ENCODE measurements at places on chromosomes 2 and 18. TPM values are rescaled to one million over a fixed set of nuclear protein-coding genes. Genes with fewer than 3 reads are reported as not detected.

DNA sequence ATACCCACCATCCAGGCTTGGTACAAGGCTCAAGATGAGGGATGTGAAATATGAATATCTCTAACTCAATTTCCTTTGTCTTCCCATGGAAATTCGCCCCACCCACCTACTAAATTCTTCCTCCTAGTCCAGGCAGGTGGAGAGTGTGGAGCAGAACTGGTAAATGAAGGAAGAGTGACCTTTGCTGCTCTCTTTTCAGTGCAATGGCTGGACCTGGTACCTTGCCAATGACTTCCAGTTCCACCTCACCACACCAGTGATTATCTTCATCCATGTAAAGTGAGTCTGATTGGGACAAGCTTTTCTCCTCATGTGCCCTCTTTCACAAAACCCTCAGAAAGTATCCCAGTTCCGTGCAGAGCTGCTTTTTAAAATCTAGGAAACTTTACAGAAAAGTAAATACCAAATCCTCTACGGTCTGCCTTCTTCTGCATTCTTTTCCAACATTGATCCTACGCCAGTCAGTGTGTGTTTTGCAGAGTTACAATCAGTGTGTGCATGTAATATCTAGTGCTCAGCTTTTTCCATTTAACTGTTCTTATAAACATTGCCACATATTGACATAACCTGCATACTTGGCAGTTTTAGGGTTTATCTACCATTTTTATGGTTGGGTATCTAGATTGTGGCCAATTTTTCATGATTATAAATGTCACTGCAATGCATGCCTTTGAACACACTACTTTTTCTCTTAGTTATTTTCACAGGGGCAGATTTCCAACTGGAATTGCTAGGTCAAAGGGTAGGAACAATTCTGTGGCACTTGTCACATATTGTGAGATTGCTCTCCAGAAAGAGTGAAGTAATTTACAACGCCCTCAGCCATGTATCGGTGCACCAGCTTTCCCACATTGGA is 86.5 kb upstream of the SEC11C start:
- no peak for DNase-seq

GRCh38 chr2:164495491-164496223 is 125.6 kb downstream of the GRB14 start:
- DNase-seq: no peak

- DNase-seq: no peak
Measured at GRCh38 chr2:226524381-226524843, 275.2 kb downstream of the IRS1 start.

GRCh38 chr2:139354518-139354917 is 574.3 kb upstream of the NXPH2 start:
- DNase-seq: no peak

DNA sequence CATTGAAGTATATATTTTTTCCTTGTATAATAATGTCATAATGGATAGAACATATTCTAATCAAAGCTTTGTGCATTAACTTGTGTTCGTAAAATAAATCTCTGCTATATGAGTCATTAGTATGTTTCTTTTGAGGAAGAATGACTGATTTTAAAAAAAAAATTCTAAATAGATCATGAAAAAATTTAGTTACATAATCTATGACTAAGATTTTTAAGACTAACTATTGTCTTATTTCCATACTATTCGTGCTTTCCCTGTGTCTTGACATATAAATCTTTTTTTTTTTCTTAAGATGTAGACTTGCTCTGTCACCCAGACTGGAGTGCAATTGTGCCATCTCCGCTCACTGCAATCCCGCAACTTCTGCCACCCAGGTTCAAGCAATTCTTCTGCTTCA is 226.1 kb downstream of the DSEL start:
- DNase-seq: no peak

- no peak for DNase-seq
Measured at GRCh38 chr2:168722592-168722991, 79.8 kb upstream of the NOSTRIN start.

- DNase-seq: no peak
Measured at GRCh38 chr2:42133771-42134195, 35.4 kb upstream of the EML4 start.

DNA sequence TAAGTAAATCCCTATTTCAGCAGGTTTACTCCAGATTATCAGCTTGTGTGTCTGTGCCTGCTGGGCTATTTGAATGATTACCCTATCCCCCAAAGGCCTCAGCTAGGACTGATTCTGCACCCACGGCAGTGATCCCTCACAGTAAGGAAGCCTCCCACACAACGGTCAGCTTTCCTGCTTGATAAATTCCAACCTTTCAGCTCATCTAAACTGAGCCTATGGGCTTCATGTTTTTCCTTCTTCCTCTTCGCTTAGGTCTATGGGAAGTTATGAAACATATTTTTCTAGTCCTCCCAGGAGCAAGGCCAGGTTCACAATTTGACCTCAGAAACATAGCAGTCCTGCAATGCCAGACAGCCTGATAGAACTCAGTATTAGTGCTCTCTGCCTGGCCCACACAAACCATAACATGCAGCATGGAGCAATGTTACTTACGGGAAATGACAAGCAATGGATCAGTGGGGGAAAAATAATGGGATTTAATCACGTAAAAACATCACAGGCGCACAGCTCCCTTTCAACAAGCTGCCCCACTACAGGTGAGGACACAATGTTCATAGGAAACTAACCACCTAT is 170.9 kb downstream of the ZNF521 start:
- DNase-seq: no peak

DNA sequence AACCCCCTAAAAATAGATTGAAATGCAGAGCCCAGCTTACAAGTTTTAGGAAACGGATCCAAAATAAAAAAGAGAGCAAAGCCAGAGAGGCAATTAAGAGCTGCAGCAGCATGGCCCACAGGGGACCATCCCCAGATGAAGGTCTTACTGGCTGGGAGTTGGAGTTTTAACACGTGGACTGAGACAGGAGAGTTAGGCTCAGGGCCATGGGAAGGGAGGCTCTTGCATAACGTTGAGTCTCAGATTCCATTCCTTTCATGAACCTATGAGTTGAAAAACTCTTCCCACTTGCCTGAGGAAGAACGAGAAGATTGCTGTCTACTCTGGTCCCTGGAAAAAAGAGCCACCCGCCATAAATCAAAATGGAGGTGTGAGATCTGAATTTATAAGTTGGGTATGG is 101.8 kb upstream of the NDUFV2 start:
- DNase-seq: no peak

GRCh38 chr2:40935349-40935748 is 483.5 kb upstream of the SLC8A1 start:
- DNase-seq: no peak

- no peak for DNase-seq
Measured at GRCh38 chr18:57998461-57998860, 45.6 kb upstream of the NEDD4L start.

DNA sequence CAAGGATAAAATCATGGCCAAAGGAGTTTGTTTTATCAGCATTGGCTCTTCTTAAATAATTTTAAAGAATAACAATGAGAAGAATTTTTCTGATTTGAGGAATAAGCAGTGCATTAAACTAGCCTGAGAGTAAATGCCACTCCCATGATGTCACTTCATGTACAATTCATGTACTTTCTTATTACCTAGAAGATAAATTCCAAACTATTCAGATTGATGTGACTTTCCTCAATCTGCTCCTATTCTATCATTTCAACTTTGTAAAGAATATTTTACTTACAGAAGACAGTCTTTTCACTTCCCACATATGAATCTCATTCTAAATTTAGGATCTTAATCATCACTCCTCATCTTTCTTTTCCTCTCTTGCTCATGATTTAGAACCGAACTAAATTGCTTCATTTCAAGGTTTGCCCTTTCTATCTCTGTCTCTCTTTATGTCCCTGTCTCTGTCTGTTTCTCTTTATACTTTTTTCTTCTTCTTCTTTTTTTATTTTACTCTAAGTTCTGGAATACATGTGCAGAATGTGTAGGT is 1142.0 kb upstream of the PIK3C3 start:
- no peak for DNase-seq

GRCh38 chr2:120524174-120524573 is 178.2 kb downstream of the INHBB start:
- DNase-seq: no peak

DNA sequence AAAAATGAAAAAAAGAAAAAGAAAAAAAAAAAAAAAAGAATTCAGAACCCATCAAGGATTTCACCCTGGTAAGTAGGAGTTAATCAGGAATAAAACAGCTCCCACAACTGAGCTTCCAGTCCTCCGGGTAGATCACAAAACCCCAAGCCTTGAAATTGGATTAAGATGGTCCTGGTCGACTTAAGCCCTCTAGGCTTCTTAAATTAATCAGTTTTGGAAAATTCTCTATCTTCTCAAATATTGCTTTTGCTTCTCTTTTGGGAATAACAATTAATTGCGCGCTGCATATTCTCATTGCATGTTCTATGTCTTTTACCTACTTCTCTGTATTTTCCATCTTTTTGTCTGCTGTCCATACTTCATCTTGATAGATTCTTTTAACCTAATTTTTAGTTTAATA is 348.0 kb upstream of the MEX3C start:
- DNase-seq: no peak

DNA sequence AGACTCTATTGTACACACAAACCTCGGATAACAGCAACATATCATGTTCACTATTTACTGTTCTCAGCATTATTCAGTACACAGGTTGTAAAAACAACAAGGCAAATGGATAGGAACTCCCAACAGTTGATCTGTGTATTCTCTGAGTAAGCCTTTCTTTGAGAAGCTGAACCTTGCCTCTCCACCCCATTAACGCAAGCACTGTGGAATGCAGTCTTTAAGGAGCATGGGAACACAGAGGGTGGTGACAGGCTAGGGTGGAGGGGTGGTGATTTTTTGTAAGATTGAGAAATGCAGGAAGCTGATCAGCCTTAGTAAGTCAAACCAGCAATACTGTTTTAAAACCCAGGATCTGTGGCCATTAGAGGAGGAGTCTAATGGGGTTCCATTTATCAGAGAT is 19.6 kb upstream of the SERPINB11 start:
- DNase-seq: no peak

DNA sequence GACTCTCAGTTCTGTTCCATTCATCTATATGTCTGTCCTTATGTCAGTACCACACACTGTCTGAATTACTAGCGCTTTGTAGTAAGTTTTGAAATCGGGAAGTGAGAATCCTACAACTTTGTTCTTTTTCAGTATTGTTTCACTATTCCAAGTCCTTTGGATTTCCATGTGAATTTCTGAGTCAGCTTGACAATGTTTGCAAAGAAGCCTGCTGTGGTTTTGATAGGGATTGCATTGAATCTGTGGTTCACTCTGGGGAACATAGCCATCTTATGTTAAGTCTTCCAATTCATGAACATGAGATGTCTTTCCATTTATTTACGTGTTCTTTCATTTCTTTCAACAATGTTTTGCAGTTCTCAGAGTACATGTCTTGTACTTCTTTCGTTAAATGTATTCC is 15.0 kb downstream of the SLC3A1 start:
- DNase-seq: no peak

DNA sequence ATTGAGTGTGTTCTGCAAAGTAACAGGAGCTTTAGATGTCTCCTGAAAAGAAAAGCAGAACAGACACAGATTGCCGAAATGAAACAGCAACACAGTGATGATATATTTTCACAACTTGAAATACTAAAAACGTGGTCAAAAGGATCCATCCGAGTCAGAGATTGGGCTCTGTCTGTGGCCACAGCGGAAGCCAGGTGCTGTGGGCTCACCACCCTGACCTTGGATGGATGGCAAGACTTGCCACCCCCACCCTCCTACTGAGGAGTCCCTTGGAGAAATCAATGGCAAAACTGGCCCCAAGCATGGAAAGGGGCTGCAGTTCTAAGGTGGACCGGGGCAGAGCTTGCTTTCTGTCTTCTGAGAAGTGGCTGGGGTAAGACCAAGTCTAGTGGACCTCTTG is 31.4 kb upstream of the ACKR3 start:
- no peak for DNase-seq

GRCh38 chr2:172168917-172169346 is 66.2 kb upstream of the DLX2 start:
- DNase-seq: no peak

DNA sequence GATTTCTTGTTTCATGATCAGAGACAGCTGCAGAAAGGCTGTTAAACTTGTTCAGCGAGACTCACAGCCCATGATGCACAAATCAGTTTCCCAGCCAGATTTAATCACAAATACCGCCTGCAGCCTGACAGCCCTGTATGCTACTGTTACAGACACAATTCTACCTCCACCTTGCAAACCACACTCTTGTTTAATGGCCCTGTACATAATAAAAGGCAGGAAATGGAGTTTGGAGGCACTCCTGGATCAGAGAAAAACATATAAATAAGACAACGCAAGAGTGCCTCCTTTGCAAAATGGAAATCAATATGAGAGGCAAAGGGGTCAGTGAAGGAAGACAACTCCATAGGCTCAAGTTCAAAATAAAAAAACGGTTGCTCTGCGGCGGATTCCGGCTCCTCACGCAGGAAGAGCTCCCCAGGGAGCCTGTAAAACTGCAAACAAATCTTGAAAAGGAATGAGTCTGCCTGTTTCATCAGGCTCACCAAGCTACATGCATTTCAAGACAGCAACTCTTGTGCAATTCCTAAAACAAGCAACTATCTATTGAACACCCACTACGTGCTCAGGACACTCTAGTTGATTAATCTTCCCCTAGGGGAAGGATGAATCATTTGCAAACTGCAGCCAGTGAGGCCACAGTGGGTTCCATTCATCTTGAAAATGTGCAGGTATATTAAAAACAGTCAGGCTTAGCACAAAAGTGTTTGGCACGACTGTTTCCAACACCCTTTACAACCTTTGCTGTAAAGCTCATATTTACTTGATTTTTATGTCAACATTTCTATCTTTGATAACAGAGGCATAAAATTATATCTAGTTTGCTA is 37.5 kb downstream of the TBC1D8 start:
- DNase-seq: no peak

The CD8B gene
- 259 TPM for total RNA-seq

The STRADB gene
- 22.3 TPM for total RNA-seq

The ZEB2 gene
- total RNA-seq: 32.7 TPM

The MYL1 gene
- not detected for total RNA-seq

The MBD5 gene
- total RNA-seq: 15.2 TPM

The NEUROD1 gene
- total RNA-seq: not detected

The TCF7L1 gene
- total RNA-seq: not detected

The INPP5D gene
- 51.0 TPM for total RNA-seq
